Central memory CD4-positive, alpha-beta T cell (primary cell): ENCODE measurements at places on chromosomes 1 and 21.
A peak's percentile ranks its signal among the peaks of the same experiment; 100 is the strongest.

GRCh38 chr1:192543445-192543844, 32.1 kb upstream of the RGS1 start:
- no peak for DNase-seq

DNA sequence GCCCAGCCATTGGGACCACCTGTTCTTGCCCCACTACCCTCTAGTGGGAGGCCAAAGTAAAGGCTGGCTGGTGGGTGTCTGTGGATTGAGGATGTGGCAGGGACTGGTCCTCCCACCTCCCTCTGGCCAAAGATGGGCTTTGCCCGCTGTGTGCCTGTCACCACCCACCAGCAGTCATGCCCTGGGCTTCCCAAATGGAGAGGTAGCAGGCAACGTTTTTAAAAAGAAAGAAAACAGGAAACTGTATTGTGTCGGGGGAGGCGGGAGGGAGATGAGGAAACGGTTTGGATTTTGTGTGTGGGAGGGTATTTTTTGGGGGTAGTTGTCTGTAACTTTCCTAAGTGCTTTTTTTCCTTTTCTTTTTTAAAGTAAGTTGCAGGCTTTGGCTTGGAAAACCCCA, 30.1 kb downstream of the SZRD1 start:
- DNase-seq: no peak

DNA sequence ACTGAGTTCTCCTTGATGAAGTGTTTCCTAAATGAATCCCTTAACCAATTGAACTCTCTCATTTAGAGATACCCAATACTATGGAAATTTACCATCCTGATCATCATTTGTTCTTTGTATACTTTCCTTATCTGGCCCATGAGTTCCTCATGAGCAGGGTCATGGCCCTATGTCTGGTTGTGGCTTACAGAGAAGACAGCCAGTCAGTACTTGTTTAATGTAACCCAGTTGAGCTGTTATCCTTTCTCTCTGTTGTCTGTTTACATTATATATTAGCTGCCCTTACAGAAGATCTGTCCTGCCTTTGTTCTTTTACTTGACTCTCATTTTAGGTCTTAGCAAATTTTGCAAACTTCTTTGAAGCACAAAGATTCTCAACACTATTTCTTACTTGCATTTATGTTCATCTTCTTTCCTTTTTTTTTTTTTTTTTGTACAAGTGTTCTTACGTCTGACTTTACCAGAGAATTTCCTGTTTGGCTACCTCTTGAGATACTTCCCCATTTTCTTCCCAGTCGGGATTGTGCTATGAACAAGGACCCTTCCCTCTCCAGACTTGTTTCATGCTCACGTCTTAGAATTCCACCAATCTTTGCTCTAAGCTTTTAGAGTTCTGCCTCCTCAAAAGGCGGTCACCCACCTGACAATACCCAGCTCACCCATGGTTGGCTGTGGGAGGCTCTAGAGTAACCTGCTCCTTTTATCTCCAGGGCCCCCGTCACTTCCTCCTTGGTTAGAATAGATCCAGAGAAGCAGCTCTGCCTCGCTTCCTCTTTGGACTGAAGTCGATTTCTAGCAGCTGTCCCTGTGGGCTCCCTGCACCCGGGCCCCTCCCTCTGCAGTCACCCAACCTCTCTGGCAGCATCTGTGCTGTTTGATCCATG, 53.6 kb upstream of the RUNX1 start:
- peak; percentile 54 for DNase-seq

- no peak for DNase-seq
Observed at GRCh38 chr1:243903041-243903440, 53.0 kb upstream of the AKT3 start.

- peak; percentile 86 for DNase-seq
Observed at GRCh38 chr1:172837816-172838679, 179.1 kb downstream of the FASLG start.

DNA sequence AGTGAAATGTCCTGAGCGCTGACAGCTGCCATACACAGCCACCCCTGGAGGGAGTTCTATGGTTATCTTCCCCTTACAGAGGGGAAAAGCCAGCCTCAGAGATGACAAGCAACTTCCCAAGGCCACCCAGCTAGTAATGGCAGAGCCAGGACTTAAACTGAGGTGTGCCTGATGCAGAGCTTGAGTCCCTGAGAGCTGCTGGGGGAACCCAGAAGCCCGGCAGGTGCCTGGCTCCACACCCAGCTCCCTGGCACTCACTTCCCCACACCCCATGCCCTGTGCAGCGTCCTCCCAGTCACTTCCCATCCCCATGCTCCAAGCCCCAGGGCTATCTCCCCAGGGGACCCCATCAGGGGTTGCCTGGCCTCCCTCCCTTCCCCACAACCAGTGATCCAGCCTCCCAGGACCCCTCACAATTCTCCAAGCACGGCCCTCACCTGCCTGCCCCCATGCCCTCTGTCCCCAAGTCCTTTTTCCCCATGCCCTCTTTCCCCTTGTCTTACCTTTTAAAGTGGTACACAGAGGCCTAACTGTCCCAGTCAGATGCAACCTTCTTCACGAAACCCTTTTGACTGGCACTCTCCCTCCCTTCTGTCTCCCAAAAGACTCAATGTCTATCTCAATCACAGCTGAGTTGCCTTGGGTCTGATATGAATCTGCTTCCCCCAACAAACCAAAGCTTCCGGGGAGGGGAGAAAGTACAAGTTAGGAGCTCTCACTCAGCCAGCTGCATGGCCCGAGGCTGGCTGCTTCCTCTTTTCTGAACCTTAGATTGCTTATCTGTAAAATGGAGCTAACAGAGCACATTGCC, 39.8 kb upstream of the LRP8 start:
- DNase-seq: peak; percentile 28
